ENCODE measurements at places on chromosomes 7 and 10.

DNA sequence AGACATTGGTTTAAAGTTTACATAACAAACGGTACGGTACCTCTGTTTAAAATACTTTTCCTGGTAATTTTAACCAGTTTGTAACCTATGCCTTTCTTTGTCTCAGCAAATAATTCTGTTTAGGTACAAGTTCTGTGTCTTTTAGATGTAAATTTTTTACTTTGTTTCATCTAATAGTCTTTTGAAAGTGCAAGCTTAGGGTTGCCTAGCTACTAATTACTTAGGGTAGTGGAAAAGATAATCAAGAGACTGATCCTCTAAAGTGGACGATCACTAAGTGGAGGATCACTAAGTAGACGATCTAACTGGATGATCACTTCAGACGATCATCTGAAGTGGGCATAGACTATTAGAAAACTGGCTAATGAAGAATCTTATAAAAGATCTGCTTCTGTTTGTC lies 16.1 kb upstream of the FKBP9 start:
- DNase-seq = no peak

DNA sequence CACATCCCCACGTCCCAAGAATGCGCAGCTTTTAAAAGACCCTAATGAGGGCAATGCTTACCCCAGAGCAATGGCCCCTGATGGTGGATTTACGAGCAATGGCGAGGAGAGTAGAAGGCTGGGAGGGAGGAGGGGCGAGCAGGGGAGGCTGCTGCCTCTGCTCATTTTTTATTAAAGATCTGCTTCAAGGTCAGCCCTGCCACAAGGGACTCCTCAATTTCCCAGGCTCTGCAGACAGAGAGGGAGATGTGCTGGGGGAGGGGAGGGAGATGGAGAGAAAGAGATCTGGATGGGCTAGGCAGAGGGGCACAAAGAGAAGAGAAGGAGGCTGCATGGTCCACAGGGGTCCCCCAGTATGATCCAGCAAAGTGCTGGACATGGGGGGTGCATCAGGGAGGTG lies 7.8 kb upstream of the SRRM3 start:
- no peak for DNase-seq

DNA sequence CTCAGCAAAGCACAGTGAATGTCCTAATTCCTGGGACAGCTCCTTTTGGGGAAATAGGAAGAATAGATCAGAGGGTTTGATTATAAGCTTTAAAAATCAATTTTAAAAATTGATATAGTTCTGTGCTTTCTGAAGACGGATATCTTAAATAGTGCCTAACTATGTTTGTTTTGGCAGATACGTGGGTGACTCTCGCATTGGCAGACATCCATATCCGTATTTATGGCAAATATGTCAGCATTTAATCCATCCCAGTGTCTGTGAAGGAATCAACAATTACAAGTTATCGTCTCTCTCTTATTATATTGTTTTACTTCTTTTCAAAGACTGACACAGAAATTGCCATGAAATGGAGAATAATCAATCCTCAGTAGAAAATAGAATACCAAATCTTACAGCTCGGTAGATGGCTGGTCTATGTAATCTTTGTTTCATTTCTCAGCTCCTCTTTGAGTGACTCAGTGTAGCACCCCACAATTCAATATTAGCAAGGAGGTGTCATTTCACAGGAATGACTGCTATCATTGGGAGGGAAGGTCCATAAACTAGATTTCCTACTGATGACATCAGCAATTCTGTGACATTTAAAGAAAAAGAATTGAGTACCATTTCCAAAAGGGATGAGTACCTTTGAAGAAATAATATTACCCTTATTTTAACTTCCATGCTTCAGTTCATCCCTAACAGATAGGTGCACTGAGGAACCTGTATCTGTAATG lies 186.4 kb upstream of the NFE2L3 start:
- DNase-seq = no peak

DNA sequence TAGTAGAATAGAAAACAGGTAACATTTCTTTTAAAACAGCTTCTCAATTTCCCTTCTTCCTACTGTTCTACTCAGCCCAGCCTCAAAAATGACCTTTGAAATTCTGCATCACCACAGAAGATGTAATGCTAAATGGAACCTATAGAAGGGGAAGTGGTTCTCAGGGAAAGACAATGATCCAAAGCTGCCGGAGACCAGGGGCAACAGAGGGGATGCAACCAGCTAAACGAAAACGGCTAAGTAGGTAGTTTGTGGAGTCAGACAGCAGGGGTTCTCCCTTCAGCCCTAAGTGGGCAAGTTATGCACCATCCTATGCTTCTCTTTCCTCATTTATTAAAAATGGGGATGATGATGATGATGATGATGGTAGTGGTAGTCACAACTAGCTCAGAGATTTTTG lies 214.3 kb downstream of the ELMO1 start:
- no peak for DNase-seq
